Amygdala (tissue), 56 donors: ENCODE measurements at places on chromosomes 4 and X.

DNA sequence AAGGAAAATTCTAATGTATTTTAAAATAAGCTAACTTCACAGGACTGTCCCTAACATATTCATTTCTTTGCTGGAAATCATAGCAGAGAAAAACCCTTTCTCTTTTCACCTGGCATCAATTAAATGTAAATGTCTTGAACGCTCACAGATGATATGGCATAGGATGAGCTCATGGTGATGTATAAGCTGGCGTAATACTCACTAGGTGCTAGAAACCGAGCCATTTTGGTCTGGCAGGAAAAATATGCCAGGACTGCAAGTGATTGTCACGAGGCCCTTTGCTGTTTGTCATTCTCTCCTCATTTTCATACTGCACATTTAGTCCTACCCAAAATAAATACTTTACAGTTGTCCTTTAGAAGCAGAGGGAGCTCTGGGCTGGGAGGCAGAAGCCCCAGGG, 222.7 kb upstream of the LNX1 start:
- no peak for DNase-seq

- DNase-seq: no peak
Measured at GRCh38 chrX:57227691-57228090, 58.8 kb upstream of the FAAH2 start.

DNA sequence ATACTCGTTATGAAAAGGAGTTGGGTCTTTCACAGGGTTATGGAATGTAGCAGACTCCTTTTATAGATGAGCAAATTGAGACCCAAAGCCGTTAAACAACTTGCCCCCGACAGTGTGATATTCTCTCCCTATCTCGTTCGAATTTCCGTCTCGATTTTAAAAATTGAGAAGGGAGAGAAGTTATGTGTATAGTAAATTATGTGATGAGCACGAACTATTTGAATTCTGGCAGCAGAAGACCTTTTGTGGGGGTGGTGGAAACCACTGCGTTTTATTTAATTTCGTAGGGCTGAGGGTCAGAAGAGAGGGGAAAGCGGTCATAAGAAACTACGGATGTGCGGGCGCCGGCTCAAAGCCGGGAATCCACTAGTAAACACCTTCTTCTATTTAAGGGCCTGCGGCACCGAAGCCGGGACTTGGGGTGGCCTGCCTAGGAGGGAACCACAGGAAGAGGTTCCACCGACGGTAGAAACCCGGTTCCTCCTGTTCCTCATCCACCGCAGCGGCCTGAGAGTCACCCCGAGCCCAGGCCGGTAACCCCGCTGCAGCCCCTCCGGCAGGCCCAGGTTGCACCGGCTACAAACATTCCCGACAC, 1.5 kb upstream of the DDX3X start:
- DNase-seq: no peak

DNA sequence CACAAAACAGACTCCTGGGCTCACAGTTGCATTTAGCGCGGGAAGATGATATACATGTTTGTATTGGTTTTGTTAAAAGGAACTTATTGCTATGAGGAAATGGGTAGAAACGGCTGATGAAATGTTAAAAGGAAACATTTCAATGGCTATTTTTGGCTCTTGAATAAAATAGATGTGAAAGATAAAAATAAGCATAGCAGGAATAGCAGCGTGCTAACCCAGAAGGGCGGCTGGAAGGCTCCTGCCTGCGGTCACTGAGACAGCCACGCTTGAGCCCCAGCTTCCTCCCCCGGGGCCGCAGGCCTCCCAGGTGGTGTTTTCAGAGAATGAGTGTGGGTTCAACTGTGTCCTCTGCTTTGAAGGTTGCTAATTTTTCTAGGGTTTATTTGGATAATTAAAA, 35.0 kb upstream of the CLCN4 start:
- DNase-seq: no peak

DNA sequence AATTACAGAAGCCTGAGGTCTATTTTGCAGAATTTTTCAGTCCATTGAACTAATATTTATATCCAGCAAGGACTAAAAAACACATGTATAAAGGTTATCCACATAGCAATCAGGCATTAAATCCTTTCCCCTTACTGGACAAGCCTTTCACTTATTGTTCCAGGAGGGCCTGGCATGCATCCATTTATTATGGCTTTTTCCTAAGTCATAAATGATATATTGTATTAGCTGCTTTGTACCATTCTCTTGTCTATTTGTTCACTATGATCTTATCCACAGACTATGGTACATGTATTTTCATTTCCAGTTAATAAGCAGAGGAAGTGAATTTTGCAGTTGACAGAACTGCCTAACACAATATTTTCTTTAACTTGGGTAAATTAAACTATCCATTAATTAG, 105.4 kb upstream of the ANK2 start:
- no peak for DNase-seq

DNA sequence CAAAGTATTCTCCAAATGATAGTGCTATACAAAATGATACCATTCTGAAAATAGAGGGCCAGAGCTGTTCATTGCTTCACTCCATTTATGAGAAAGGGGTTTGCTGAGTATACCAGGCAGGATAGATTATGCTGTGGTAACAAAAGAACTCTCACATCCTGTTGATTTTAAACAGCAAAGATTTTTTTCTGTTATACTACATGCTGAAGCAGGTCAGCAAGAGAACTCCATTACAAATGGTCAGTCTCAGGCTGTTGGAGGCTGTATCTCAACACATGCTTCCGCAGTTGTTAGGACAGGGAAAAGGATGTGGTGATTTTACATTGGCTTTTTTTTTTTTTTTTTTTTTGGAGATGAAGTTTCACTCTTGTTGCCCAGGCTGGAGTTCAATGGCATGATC, 13.7 kb upstream of the KLHL5 start:
- no peak for DNase-seq

- DNase-seq: no peak
Measured at GRCh38 chr4:86098691-86099090, 261.2 kb downstream of the MAPK10 start.

DNA sequence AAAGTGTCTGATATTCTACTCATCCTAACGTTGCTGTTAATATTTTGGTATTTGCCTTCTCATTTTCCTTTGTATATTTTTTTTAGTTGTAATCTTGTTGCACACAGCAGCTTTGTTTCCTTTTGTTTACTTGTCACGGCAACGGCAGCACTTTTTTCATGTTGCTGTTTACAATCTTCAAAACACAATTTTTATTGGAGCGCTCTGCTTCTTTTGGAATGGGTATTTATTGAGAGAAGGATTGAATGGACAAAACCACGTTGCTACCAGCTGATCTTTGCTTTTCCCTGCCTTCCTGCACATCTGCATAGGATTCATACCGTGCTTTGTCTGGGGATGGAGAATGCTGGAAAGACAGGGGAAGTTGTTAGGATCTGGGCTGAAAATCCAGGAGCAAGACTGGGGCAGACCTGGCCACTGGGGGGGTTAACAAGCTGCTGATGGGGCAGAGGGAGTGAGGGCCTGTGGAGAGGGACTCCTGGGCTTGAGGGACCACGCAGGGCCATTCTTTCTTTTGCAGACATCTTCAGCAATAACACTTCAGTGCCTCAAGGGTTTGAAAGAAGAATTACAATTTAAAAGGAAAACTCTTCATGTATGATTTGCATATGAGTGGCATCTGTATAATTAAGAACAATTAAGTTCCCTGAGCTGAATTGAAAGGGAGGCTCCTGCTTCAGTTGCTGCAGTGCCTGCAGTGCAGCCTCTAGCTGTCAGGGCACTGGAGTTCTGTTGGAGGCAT, 69.8 kb downstream of the TMEM131L start:
- no peak for DNase-seq

DNA sequence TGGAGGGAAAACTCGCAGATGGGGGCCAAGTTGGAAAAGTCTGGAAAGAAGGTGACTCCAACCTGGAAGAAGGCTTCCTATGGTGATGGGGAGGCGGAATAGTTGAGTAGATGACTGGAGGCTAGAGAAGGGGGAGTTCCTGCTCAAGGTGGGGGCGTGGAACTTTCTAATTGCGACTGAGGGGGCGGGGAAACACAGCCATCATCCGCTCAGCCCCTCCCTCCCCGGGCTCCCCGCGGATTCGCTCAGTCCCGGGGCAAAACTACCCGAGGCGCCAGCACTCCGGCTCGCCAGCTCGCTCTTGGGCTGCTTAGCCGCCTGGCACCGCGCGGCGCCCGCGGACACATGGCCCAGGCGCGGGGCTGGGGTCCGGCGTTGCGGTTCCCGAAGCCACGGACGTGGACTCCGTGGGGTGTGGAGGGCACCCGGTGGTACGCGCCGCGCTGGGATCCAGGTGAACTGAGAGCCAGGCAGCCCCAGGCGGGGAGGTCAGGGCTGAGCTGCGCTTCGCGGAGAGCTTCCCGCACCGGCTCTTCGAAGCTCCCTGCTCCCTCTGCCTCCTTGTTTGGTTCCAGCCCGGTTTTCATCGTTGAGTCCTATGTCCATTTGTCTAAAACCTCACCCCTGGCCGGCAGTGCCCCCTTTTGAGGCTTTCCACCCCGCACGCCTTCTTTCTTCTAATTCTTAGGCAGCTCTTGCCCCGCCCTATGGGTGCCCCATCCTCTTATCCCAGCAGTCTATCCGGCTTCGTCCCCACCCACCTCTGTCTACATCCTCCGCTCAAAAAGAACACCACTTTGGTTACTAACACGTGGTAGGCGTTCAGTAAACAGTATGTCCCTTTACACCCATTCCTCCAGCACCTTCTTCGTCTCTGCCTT, 38.9 kb downstream of the STARD8 start:
- DNase-seq: no peak

GRCh38 chrX:19649226-19649995, 134.1 kb upstream of the MAP3K15 start:
- DNase-seq: no peak
